ENCODE measurements at places on chromosomes 13 and 19. TPM values are rescaled to one million over a fixed set of nuclear protein-coding genes. Genes with fewer than 3 reads are reported as not detected.

ZSWIM9 gene
- 8.1 TPM for total RNA-seq

MAP4K1 gene
- total RNA-seq, result 1.1 TPM

DHDH gene
- total RNA-seq, result 2.2 TPM

RUBCNL gene
- 0.07 TPM for total RNA-seq

KIR2DL4 gene
- not detected for total RNA-seq

RNF225 gene
- 0.14 TPM for total RNA-seq

ERICH6B gene
- total RNA-seq, result not detected

KLHL1 gene
- not detected for total RNA-seq

CASP14 gene
- total RNA-seq, result not detected

GRK1 gene
- total RNA-seq, result not detected

All from A549 treated with CpdA at 1 μM for 4 hours (cell line).